ENCODE measurements at places on chromosomes 4 and X. TPM values are rescaled to one million over a fixed set of nuclear protein-coding genes. Genes with fewer than 3 reads are reported as not detected.

DNA sequence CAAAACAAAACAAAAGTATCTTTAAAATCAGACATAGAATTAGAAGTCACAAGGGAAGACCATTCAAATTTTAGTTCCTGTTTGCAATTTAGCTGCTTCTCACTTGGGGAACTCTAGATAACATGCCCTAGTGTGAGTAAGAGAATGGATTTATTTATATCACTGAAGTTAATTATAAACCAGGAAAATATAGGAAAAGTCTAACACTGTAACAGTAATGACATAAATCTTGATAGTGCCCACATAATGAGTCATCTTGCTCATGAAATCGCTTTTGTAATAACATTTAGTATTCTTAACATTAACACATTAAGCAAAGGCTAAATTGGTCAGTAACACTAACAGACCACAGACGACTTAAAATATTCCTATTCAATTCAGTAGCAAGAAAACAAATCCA, 710.7 kb downstream of the STPG2 start:
- H3K27me3 ChIP-seq: no peaks in the 10 kb centered on the region
- no peaks in the 10 kb centered on the region for H3K4me1 ChIP-seq
- H3K27ac ChIP-seq: no peak overlapping the region

DNA sequence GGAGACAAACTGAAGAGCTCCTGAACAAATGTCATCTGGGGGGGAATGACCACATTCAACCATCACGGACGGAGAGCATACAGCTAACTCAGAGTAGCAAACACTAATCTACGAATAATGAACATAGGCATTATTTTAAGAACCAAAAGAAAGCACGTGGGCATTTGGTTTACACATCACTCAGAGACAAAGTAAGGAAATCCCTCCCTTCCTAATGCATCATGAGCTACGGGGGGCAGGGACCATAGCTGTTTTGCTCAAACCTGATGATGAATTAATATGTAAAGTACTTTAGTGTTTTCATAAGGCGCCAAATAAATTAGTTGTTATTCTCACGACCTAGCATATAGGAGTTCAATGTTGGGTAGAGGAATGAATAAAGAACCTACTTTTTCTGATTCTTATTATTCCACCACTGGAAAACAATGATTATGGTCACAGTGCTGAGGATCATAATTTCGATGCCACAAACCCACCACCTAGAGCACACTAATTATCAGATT, 11.7 kb upstream of the TMEM156 start:
- H3K4me3 ChIP-seq: peak overlapping the region; percentile 80
- peak overlapping the region; percentile 83 for H3K27ac ChIP-seq
- no peaks in the 10 kb centered on the region for H3K4me1 ChIP-seq
- H3K36me3 ChIP-seq: no peaks in the 10 kb centered on the region
- DNase-seq: no peak
- no peaks in the 10 kb centered on the region for H3K27me3 ChIP-seq

- H3K4me3 ChIP-seq: no peak overlapping the region
- H3K27me3 ChIP-seq: no peaks in the 10 kb centered on the region
- no peak overlapping the region for H3K27ac ChIP-seq
- no peaks in the 10 kb centered on the region for H3K36me3 ChIP-seq
Measured at GRCh38 chr4:104625706-104626105, 131.0 kb upstream of the CXXC4 start.

DNA sequence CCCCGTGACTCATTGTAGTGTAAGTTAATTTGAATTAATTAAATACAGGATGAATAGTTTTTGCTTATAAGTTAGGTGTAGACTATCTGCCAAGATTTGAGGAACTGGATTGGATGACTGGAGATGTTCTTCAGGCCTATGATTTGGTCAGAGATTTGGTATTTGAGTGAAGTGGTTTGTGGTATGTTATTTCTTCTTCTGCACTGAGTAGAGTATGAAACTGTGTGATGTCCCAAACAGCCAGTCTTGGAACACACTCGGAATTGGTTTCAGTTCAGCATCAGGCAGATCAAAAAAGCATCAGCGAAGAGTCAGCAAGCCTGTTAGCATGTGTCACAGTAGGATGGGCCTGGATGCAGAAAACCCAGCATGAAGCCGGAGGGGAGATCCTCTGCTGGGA, 294.1 kb downstream of the ARHGAP10 start:
- DNase-seq: no peak
- no peak overlapping the region for H3K4me3 ChIP-seq
- H3K36me3 ChIP-seq: peaks cover 7% of the 10 kb centered on the region
- H3K4me1 ChIP-seq: peaks cover 10% of the 10 kb centered on the region

- peaks cover 35% of the 10 kb centered on the region for H3K4me1 ChIP-seq
- no peak overlapping the region for H3K4me3 ChIP-seq
- peak overlapping the region; percentile 41 for H3K27ac ChIP-seq
- no peaks in the 10 kb centered on the region for H3K27me3 ChIP-seq
- no peaks in the 10 kb centered on the region for H3K36me3 ChIP-seq
Measured at GRCh38 chr4:108004646-108005045, 15.0 kb downstream of the HADH start.

DNA sequence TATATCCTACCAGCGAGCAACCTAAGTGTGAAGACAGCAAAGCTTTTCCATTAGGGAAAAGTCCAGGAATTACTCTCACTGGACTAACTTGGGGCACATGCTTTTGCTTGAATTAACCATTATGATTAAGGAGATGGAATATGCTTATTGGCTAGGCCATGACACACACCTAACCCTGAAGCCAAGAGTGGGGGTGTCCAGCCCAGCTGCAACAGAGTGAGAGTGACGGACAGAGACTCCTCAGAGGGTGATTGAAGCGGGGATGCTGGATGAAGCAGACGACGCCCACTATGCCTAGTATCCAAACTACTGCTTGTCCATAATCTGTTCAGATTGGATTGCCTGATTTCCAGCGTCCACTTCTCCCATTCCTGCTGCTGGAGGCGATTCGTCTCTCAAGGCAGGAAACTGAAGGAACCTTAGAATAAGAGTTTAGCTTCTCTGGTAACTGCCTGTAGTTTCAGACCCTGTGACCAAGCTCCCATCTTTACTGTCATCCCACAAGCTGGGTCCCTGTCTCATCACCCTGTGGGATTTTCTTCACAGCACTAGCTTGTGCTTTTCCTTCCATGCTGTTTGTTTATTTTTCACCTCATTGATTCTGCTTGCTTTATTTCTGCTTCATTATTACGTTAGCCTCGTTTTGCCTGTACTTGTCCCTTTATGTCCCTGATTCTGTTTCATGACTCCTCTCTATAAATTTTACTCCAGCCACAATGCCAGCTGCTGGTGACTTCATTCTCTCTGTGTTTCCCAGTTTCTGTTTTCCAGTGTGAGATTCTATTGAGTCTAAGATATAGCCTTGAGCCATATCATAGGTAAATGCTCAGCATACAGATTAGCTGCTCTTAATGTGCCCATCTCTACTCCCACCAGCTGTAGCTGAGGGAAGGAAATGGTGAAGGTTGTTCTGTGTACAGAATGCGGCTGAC, 19.0 kb downstream of the FAM47E start:
- H3K4me3 ChIP-seq: no peak overlapping the region
- H3K27ac ChIP-seq: no peak overlapping the region
- no peak for DNase-seq
- no peaks in the 10 kb centered on the region for H3K36me3 ChIP-seq
- H3K27me3 ChIP-seq: no peaks in the 10 kb centered on the region
- H3K4me1 ChIP-seq: no peaks in the 10 kb centered on the region

DNA sequence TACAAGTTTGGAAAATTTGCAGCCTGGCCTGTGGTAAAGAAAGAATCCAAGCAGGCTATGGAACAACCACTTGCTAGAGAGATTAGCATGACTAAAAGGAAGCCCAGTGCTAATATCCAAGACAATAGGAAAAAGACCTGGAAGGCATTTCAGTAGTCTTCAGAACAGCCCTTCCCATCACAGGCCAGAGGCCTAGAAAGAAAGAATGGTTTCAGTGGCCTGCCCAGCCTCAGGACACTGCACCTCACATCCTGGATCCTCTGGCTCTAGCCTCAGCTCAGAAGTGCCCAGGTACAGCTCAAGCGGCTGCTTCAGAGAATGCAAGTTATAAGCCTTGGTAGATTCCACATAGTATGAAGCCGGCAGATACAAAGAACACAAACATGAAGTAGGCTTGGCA, 449.8 kb upstream of the AR start:
- no peaks in the 10 kb centered on the region for H3K4me1 ChIP-seq
- no peak overlapping the region for H3K4me3 ChIP-seq

DNA sequence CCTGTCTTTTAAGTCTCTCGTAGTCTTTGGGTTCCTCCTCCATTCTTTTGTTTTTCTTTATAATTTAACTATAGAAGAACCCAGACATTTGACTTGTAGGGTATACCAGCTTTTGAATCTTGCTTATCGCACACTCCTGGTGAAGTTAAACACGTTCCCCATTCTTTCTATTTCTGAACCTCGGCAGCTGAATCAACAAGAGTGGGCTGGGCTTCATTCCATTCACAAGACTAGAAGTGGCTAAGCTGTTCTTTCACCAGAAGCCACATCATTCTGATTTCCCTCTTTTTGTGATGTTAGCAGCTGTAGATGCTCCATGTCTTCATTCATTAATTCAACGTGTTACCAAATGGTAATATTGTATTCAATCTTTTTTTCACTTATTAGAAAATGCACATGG, 167.9 kb downstream of the CORIN start:
- H3K36me3 ChIP-seq: peaks cover 9% of the 10 kb centered on the region
- H3K27me3 ChIP-seq: no peaks in the 10 kb centered on the region
- DNase-seq: no peak

DNA sequence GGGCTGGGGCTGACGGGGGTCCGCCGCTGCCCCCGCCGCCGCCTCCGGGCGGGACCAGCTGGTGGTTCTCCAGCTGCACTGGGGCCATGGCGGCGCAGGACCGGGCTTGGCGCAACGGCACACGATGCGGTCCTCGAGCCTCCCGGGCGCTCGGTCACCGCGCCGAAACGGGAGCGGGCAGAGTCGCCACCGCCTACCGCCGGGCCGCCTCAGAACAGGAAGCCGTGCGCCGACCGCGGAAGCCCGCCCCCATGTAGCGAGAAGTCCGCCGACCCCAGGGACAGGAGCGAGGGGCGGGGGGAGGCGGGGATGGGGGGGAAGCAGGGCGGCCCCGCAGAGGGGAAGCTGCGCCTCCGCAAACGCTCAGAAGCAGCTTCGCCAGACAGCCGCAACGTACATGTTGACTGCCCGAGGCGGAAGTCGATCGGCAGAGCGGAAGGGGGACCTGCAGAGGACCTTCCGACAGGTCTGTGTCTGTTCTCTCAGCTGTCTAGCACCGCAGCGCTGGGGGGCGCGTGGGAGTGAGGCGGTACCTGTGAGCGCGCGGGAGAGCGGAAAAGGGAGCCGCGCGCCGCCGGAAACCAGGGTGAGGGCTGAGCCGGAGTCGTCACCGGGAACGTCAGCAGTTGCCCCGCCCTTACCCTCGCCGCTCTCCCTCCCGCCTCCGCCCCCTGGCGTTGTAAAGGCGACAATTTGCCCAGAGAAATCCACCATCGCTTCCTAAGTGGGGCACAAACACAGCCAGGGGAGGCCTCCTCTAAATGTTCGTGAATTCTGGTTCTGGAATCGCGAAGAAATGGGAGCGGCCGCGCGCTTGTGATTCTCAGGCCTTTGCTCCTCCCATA, at the start of gene MED14:
Gene MED14, minus strand, starts transcription at position 218 of the 845 bp plus-strand sequence. Its CDS starts 130 bp downstream, at position 88.
- no peaks in the 10 kb centered on the region for H3K27me3 ChIP-seq
- H3K27ac ChIP-seq: peak within 1 kb of the TSS; percentile 96
- DNase-seq: peak; percentile 85
- H3K4me3 ChIP-seq: peak within 1 kb of the TSS; percentile 80
- no peaks in the 10 kb centered on the region for H3K4me1 ChIP-seq

GRCh38 chr4:52813546-52813945, 48.6 kb upstream of the RASL11B start:
- no peaks in the 10 kb centered on the region for H3K4me1 ChIP-seq
- H3K36me3 ChIP-seq: no peaks in the 10 kb centered on the region
- H3K27ac ChIP-seq: no peak overlapping the region
- DNase-seq: no peak
- H3K27me3 ChIP-seq: no peaks in the 10 kb centered on the region

GRCh38 chrX:119738742-119739141, 19.6 kb upstream of the SOWAHD start:
- H3K4me3 ChIP-seq: no peak overlapping the region
- no peaks in the 10 kb centered on the region for H3K4me1 ChIP-seq
- no peaks in the 10 kb centered on the region for H3K27me3 ChIP-seq
- DNase-seq: no peak
- no peak overlapping the region for H3K27ac ChIP-seq
- H3K36me3 ChIP-seq: no peaks in the 10 kb centered on the region

DNA sequence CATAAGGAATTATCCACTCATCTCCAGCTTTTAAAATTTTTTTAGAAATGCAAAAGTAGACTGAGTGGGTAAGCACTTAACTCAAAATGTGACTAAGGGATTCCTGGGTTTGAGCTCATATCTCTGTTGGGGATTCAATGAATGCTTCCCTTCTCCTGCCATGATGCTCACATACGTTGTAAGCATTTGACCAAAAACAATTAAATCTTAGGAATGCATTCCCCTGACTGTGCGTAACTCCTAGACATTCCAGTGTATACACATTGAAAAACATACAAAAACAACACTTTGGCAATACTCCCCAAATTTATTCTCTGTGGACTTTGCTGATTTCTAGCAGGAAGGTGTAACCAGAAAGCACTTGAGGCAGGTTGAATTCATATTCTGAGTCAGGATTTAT, 29.8 kb downstream of the SPANXA2 start:
- no peaks in the 10 kb centered on the region for H3K36me3 ChIP-seq
- H3K27me3 ChIP-seq: no peaks in the 10 kb centered on the region
- no peak overlapping the region for H3K4me3 ChIP-seq
- DNase-seq: no peak

DNA sequence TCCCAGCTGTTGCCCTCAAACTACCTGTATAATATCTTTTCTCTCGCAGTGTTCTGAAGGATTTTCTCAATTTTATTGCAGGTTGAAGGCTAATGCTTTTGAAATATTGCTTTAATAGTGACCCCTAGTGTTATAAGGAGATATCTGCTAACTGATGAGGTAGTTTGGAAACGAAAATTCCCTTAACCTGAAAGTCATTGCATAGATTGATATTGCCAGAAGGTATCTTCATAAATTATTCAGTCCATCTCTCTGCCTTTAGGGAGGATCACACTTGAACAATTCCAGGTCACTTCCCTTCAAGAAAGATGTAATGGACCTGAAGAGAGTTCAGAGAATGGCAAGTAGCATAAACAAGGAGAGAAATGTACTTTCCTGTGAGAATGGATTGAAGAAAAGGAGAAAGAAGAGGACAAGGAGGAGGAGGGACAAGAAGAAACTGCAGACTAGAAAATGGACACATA, 44.1 kb downstream of the TIGD4 start:
- no peaks in the 10 kb centered on the region for H3K4me1 ChIP-seq
- H3K27ac ChIP-seq: no peak overlapping the region
- no peak for DNase-seq
- H3K27me3 ChIP-seq: no peaks in the 10 kb centered on the region
- no peaks in the 10 kb centered on the region for H3K36me3 ChIP-seq

DNA sequence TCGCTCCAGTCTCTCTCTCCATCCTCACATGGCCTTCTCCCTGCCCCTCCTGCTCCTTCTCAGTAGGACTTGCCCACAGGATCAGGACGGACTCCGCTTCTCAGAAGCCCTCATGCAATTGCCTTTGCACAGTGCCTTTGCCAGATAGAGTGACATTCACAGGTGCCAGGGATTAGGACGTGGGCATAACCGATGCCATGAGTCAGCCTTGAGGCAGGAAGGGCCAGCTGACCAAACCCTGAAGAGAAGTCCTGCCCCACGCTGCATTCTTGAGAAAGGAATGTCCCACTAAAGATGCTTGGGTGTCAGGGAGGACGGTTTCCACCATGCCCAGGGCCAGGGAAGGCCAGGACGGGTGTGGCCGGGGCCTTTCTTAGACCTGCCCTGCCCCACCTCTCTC, 6.6 kb upstream of the GRPEL1 start:
- H3K27me3 ChIP-seq: no peaks in the 10 kb centered on the region
- H3K4me1 ChIP-seq: peaks cover 7% of the 10 kb centered on the region
- no peak overlapping the region for H3K27ac ChIP-seq
- H3K36me3 ChIP-seq: no peaks in the 10 kb centered on the region
- H3K4me3 ChIP-seq: no peak overlapping the region

The CTAG1A gene
- total RNA-seq: not detected

The RRH gene
- total RNA-seq: not detected

The MTHFD2L gene
- total RNA-seq: 11.5 TPM

The TKTL1 gene
- 4.0 TPM for total RNA-seq

The MMGT1 gene
- 24.0 TPM for total RNA-seq
